ENCODE measurements at places on chromosomes 5 and 9.

DNA sequence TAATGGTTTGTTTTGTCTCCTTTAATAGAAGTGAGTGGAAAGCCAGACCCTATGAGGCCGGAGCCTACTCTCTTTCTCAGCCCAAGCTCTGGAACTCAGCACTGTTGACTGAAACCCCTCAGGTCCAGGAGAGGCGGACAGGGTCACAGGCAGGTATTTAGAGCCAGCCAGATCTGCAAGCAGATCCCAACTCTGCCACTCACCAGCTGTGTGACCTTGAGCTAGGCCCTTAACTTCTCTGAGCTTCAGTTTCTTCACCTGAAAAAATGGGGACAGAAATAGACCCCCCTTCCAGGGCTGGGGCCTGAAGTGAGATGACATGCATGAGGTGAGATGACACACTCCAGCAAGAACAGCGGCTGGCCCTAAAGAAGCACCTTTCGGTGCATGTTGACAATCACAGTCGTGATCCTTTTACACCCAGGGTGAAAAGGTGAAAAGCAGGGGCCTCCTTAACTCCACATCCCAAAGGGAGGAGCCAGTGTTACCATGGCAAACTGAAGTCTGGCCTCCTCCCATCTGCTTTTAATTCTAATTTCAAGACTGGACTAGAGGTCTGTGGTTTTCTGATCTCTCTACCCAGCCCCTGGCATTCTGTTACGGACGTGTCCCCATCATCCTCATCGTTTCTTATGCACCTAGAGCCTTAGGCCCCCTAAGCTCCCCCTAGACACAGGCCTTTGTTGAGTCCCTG, 27.2 kb downstream of the MORN5 start:
- DNase-seq = no peak

DNA sequence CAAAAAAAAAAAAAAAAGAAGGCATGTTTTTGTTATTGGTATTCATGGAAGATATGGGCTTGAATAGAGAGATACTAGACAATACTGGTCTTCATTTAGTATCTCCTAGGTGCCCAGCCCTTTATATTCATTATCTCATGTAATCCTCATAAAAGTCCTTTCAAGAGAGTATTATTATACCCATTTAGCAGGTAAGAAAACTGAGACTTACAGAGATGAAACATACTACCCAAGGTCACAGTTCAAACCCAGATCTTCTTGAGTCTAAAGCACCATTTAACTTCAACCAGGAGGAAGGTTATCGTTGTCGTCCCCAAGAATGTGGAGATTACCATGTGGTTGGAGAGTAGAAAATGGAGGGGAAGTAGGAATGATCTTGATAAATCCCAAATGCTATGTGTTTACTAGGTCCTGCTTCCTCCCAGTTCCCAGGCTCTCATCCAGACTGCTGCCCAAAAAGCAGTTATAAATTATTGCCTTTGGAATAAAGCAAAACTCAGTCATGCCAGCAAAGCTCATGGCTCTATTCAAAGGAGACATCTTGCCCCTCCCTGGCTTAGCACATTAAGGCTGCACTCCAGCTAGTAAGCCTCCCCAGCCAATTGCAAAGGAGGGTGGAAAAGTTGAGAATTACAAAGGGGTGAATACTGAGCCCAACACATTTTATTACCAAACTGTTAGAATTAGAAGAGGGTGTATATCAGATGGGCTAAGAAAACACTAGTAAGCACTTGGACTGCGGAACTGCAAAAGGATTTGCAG, 163.9 kb downstream of the PIK3R1 start:
- DNase-seq = no peak

- no peak for DNase-seq
Measured at GRCh38 chr9:108704156-108704852, 151.5 kb downstream of the ACTL7B start.

DNA sequence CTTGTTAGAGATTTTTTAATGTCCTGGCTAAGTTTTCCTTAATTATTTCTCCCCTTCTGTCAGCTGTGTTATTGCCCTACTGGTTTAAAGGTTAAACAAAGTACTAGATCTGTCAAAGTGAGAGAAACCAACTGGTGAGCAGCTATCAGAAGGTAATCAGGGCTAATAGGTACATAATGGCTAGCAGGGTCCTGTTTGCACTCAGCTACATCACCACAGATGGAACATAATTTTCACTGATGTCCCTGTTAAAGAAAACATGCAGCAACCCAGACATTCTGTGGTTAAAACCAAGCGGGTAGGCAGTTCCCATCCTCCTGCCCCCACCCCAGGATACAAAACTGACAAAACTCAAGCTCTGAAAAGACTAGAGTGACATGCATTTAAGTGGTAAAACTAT, 473.9 kb downstream of the NR2F1-AS1 start:
- no peak for DNase-seq

GRCh38 chr5:146836226-146836842, 42.2 kb downstream of the PPP2R2B start:
- DNase-seq = no peak

DNA sequence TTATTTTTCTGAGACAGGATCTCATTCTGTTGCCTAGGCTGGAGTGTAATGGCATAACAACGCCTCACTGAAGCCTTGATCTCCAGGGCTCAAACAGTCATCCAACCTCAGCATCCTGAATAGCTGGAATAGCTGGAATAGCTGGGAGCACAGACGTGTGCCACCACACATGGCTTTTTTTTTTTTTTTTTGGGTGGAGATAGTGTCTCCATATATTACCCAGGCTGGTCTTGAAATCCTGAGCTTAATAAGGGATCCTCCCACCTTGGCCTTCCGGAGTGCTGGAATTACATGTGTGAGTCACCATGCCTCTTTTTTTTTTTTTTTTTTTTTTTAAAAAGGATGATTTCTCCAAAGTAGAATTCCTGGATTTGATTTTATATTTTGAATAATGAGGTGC, 60.7 kb downstream of the NSD1 start:
- DNase-seq = no peak

- DNase-seq = no peak
Measured at GRCh38 chr9:135486267-135487065, 6.9 kb downstream of the PPP1R26 start.

GRCh38 chr9:69809304-69809863, 11.2 kb upstream of the CFAP95 start:
- peak; percentile 26 for DNase-seq

GRCh38 chr5:148626081-148626613, 28.2 kb downstream of the HTR4 start:
- no peak for DNase-seq

- DNase-seq = no peak
Measured at GRCh38 chr5:125148706-125149105, 402.3 kb upstream of the ZNF608 start.

DNA sequence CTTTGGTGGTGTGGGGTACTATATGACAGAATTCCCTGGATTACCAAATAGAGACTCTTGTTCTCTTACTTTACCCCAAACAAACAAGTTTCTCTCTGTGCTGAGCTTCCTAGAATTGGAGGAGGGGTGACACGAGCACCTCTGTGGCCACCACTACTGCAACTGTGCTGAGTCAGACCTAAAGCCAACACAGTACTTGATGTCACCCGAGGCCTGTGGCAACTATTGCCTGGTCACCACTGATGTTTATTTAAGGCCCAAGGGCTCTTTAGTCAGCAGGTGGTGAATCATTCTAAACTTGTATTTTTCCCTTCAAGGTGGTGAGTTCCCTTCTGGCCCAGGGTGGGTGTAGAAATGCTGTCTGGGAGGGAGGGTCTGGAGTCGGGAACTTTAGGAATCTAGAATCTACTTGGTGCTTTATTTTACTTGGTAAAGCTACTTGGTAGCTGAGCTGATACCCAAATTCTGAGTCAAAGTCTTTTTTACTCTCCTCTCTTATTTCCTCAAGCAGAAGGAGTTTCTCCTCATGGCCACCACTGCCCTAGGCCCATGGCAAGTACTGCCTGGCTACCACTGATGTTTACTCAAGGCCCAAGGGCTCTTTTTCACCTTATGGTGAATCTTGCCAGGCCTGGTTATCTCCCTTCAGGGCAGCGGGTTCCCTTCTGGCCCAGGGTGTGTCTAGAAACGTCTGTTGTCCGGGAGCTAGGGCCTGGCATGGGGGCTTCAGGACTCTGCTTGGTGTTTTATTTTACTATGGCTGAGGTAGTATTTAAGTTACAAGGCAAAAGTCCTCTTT, 9.8 kb downstream of the LURAP1L start:
- no peak for DNase-seq

GRCh38 chr9:107571148-107571547, 81.6 kb upstream of the KLF4 start:
- no peak for DNase-seq

GRCh38 chr5:88507261-88507660, 238.6 kb upstream of the TMEM161B start:
- no peak for DNase-seq

GRCh38 chr5:55030676-55031369, 6.8 kb downstream of the GZMK start:
- DNase-seq = no peak

DNA sequence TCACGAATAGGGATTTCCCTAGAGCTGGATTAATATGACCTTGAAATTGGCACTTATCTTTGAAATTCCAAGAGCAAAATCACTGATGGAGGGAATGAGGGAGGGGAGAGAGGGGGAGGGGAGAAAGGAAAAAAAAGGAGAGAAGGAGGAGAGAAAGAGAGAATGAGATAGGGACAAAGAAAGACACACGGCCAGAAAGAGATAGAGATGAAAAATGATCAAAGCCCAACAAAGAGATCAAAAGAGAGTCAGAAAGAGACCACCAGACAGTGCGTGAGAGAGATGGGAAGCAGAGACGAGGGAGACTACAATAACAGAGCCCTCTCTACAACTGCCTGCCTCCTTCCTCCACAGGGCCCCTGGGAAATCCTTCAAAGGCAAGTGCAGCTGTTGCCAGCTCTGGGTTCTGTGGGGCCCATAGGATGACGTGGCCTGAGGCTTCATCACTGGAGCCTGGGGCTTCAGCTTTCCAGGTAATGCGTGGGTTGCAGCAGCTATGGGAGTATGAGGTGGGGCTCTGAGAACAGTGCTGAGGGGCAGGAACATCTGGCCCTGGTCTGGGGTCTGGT, 58.3 kb upstream of the SHB start:
- peak; percentile 14 for DNase-seq

DNA sequence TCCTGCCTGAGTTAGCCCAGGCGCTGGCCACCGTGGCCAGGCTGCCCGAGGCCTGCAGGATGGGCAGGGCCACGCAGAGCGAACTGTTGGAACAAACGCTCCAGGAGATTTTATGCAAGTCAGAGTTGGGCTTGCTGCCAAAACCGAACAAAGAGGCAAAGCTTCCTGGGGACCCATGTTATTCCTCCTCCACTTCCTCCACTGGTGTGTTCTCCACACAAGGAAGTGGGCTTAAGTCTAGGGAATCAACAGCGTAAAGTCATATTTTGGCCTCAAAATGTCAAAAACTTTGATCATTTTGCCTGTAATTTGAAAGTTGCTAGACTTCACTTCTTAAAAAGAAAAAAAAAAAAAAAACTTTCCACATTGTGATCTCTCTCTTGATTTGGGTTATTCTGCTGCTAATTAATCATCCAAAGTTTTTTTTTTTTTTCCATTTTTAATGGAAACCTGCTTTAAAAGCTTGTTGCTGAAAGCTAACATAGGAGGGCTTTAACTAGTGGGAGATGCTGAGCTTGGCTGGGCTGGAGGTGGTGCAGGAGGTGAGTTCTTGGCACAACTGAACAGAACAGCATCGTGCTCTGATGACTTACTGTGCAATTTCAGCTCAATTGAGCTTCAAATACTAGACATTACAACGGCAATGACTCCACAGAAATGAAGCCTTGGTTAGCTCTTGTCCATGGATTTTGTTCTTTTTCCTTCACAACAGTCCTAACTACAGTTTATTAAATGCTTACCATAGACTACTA, 73.0 kb downstream of the PTPDC1 start:
- DNase-seq = no peak

DNA sequence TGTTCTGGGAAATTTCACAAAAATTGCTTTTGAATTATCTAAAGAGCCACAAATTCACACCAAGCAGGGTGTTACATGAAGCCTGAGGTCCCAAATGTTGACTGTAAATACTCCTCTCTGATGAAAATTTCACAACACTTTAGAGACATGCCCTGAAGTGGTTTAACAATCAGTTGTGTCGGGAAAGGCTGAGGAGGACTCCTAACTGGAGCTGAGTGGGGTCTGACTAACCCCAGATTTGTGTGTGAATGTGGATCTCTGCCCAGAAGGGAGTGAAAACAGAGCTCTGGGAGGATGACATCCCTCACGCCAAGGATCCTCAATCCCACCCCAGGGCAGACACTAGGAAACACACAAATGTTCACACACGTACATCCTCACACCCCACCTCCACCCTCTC, 31.1 kb upstream of the GRXCR2 start:
- no peak for DNase-seq

DNA sequence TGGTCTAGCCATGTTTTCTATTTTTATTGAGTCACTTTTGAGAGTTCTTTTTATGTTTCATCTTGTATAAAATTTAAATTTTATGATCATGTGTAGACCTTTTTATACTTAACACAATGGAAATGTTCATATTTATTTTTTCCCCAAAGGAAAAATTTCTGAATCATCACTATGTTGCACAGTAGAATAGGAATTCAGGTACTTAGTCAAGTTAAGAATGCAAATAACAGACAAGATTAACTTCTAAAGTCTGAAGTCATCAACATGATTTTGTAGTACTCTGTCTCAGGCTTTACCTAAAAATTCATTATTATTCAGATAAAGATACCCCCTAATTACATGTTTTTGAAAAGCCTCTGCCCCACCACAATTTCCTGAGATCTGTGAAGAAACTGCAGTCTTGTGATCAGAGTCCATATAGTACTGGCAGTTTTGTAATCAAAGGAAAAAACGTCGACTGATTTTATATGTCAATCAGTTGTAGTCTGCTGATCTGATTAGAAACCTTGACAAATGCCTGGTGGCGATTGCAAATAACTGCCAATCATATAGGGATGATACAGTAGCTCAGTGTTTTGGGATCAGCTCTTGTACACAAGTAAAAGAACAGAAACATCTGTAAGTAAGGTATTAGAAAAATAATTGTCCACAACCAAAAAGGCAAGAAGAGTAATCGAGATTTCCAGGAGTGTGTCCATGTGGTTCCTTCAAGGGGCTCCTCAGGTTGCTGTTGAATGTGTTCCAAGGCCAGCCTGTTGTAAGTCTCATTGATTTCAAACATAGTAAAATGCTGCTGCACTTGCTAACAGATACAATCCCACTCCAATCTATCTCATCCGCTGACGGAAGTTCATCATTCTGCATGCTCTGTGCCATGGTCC, 352.4 kb downstream of the ARRDC3 start:
- DNase-seq = no peak

GRCh38 chr5:72296256-72296655, 23.8 kb downstream of the MRPS27 start:
- DNase-seq = no peak

DNA sequence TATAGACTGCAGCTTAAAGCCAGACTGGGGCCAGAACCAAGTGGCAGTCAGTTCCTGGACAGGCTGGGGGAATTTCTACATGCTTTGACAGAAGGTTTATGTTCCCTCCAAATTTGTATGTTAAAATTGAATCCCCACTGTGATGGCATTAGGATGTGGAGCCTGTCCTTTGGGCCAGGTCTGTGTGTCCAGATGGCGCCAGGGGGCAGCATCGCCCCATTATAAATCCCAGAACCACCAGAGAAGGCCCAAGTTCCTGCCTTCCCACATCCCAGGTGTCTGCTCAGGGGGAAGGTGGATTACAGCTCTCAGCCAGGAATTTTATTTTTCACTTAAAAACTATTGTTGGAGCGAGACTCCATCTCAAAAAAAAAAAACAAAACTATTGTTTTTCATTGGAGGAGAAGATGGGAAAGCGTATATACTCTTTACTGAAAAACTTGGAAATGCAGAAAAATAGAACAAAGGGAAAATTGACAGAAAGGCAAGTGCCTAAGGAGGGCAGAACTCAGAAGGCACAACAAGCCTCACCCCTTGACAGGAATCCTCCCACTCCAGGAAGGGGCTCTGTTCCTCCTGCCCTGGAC, 5.0 kb downstream of the IL3 start:
- DNase-seq = peak; percentile 76

GRCh38 chr9:93658184-93658925, 82.0 kb downstream of the PHF2 start:
- DNase-seq = no peak

All from stimulated activated CD4-positive, alpha-beta T cell treated with anti-CD3 and anti-CD28 coated beads, Interleukin-15, amount 100 ng/mL, for 24 hours (primary cell).